ENCODE measurements at places on chromosomes 3 and 15. TPM values are rescaled to one million over a fixed set of nuclear protein-coding genes. Genes with fewer than 3 reads are reported as not detected.

DNA sequence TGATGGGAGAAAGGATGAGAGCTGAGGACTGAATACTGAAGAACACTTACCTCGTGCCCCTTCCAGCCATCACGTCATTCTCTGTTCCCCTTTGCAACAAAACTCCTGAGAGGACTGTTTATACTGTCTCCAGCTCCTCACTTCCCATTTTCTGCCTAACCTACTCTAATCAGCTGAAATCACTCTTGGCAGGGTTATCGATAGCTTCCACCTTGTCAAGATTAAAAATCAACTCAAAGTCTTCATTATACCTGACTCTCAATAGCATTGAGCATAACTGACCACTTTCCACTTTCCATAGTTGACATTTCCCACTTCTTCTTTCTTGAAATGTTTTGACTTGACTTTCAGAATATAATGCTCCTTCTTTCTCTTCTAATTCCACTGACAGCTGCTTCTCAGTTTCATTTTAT is 4.3 kb downstream of the BTBD1 start:
- no peak for DNase-seq

DNA sequence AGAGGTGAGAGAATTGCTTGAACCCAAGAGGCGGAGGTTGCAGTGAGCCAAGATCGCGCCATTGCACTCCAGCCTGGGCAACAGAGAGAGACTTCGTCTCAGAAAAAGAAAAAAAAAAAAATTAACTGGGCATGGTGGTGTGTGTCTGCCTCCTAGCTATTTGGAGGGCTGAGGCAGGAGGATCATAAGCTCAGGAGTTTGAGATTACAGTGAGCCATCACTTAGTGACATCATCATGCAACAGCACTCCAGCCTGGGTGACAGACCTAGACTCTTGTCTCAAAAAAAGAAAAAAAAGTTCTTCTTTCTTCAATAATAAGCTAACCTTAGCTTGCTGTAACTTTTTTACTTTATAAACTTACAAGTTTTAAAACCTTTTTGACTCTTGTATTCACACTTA is 99.8 kb downstream of the SLMAP start:
- DNase-seq: no peak

- DNase-seq: no peak
These were observed 89.9 kb upstream of the TSPAN3 start for GRCh38 chr15:77160562-77161478.

GRCh38 chr3:14823910-14824629 is 5.3 kb downstream of the FGD5 start:
- DNase-seq: no peak

GRCh38 chr3:59908280-59908679 is 858.5 kb upstream of the CFAP20DC start:
- DNase-seq: no peak

- no peak for DNase-seq
These were observed 107.2 kb downstream of the THRB start for GRCh38 chr3:24387493-24387892.

DNA sequence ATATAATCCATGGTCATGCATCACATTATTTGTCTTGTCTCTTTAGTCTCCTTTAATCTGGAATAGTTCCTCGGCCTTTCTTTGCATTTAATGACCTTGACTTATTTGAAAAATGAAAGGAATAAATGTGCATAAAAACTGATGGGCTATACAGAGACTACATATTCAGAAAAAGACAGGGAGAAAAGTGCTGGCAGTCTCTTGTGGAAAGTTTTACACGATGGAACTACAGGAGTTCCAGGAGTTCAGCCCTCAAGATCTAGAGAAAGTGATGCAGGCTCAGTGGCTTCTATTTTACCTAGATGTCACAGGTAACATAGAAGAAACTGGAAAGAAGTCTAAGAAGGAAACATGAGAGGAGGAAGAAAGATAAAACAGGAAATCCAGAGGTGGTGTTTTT is 7.6 kb upstream of the ABTB1 start:
- DNase-seq: peak; percentile 53

STRIT1 gene
- polyA plus RNA-seq: 24.2 TPM

SIDT1 gene
- polyA plus RNA-seq: 1.7 TPM

SERPINI1 gene
- polyA plus RNA-seq: 7.6 TPM

RAB8B gene
- 15.1 TPM for polyA plus RNA-seq
